ENCODE measurements at places on chromosomes 5 and 9. TPM values are rescaled to one million over a fixed set of nuclear protein-coding genes. Genes with fewer than 3 reads are reported as not detected.

Gene F12
- 1.4 TPM for total RNA-seq

Gene OR1N2
- not detected for total RNA-seq

Gene CENPP
- 8.7 TPM for total RNA-seq

Gene ADCY2
- total RNA-seq, result not detected

Gene LECT2
- not detected for total RNA-seq

Gene PPP3R2
- total RNA-seq, result not detected

Gene SELENOP
- total RNA-seq, result 28.6 TPM

Gene LRRC19
- total RNA-seq, result not detected

Gene GARIN3
- not detected for total RNA-seq

Gene C9orf153
- total RNA-seq, result not detected

Gene OCLN
- total RNA-seq, result 0.53 TPM

Gene SLC1A3
- total RNA-seq, result 0.34 TPM
